ENCODE measurements at places on chromosomes 16 and 17.
A peak's percentile ranks its signal among the peaks of the same experiment; 100 is the strongest.

GRCh38 chr17:45405250-45406086 is 27.2 kb downstream of the ARHGAP27 start:
- DNase-seq: peak; percentile 90

DNA sequence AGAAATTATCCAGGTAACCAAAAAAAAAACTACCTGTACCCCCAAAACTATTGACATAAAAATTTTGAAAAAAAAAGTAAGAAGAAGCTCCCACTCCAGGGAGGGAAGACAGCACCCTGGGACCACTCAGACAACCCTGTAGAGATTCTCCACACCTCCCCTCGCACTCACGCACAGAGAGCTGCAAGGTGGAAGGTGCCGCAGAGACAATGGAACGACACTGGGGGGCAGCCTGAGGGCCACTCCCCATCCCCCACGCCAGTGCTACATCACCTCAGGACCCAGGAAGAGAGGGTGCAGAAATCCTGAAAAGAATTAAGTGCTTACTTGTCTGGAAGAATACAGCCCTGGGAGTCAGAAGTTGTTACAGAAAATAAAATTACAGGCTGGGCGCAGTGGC is 5.2 kb upstream of the CD79B start:
- DNase-seq: no peak

DNA sequence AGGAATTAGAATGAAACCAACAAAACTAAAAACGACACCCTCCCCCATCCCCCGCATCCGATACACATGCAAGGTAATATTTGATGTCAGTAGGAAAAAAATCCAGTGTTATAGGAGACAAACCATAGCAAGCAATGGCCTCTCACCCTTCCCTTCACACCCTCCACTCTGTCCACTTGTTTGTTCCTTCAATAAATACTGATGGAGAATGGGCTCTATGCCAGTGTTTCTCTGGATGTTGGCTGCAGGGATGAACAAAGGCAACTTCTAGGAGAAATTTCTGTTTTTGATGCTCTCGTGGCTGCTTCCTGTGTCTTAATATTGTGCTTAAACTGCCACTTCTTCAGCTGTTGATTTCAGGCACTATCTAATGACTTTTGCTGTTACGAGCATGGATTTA is 98.8 kb downstream of the WWOX start:
- DNase-seq: no peak

DNA sequence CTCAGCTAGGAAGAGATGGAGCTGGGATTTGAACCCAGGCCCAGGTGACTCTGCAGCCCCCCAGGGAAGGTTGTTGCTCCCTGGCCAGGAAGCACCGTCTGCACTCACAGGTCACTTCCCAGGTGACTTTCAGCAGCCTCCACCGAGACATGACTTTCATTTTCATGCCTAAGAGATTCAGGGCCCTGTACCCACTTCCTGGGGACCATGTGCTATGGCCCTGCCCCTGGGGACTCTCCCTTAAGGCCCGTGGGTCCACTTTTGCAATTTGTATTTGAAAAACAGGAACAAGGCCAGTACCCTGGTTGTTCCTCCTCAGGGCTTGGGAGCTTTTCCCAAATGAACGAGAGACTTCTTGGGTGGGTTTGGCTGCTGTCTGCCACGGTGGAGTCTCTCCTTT is 191.0 kb downstream of the IRF8 start:
- no peak for DNase-seq

DNA sequence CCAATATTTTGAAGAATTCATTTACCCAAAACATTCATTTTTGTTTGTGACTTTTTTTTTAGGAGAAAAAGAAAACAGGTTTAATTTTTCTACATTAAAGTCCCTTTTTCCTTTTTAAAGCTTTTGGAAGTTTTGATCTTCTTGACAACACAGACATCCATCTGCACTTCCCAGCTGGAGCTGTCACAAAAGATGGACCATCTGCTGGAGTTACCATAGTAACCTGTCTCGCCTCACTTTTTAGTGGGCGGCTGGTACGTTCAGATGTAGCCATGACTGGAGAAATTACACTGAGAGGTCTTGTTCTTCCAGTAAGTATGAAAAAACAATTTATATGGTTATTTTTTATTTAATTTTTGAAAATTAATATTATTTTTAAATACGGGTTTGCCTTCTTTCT is 37.2 kb downstream of the SIAH1 start:
- DNase-seq: no peak

- DNase-seq: no peak
Measured at GRCh38 chr17:40361063-40361924, 3.2 kb downstream of the GJD3 start.

DNA sequence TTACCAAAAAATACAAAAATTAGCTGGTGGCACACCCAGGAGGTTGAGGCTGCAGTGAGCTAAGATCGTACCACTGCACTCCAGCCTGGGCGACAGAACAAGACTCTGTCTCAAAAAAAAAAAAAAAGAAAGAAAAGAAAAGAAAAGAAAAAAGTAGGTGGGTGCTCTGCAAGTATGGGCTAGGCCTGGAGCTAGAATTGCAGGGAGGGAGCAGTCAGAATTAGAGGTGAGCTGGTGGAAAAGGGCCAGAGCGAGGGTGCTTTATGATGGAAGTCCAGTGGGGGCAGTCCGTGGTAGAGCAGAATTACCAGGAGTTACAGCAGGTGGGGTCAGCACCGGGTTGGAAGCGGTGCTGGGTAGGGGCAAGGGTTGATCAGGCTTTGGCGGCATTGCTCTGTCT is 57.0 kb upstream of the KDM6B start:
- no peak for DNase-seq

DNA sequence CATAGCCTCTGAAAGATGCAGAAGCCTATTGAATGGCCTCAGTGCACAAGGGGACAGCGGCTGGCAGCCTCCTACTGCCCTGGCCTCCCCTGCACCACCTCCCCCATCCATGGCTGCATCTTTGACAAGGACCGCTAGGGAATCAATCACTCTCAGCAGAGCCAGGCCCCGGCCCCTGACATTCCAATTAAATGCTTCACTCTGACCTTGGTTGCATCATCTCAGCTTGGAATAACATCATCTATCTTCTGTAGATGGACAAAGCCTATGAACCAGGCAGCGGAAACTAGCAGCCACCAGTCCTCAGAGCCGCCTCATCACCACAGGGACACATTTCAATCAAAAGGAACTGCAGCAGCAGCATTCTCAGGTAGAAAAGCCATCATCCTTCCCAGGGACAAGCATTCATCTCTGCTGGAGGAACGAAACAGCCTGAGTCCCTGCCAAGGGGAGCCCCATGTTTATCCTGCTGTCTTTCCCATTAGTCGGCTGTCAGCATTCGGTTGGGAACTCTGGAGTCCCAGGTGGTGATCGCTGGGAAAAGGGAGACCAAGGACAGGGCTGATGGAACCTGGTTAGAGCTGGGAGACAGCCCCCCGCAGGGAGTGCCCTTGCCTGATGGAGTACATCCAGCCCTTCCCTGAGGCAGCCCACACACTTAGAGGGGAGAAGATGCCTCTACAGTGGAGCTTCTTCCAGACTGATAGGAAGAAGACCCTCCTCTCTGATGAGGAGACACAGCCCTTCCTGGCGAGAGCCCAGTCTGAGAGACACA is 11.5 kb upstream of the TMEM132E start:
- DNase-seq: no peak

DNA sequence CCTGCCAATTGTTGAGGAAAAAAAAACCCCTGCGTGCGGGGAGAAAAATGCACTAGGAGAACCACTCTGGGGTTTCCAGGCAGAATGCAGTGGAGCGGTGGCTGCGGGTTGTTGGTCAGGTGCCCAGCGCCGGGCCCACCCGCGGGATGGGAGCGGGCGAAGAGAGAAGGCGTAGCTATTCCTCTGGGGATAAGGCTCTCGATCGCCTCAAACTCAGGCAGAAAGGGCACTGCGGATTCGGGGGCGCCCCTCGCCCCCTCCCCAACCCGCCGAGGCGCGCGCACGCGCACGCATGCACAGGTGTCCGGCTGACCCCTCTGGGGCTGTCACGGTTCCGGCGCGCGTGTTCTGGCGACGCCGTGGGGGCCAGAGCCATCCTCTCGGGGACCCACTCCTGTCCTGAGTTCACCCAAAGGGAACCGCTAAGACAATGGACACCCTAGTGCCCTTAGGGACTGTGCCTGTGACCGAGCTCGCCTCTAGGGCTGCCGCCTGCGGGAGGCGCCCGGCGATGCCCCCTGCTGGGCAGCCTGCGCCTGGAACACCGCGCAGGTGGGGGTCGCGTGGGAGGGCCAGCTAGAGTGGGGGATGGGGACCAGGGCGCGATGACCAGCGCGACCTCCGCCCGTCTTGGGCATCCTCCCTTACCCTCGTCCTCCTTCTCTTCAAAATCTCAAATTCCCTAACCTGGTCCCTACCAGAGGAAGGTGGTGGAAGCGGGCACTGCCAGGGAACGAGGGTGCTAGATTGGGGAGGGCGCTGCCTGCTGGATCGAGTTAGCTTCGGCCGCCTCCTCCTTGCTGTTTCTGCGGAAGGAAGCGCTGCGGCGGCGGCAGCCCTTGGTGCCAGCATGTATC is 14.4 kb upstream of the CBX8 start:
- no peak for DNase-seq

DNA sequence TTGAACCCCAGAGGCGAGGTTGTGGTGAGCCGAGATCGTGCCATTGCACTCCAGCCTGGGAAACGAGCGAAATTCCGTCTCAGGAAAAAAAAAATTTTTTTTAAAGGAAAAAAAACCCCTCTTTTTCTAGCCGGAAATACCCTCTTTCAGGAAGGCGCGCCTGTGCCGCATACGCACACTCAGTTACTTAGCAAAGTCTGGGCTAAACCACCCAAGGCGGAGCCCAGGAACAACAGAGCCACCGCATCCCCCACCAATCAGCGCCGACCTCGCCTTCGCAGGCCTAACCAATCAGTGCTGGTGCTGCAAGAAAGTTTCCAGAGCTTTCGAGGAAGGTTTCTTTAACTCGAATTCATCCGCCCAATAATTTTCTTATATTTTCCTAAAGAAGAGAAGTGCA is 510.4 kb downstream of the KCNJ18 start:
- no peak for DNase-seq

- no peak for DNase-seq
Measured at GRCh38 chr17:39774047-39774446, 36.3 kb downstream of the GRB7 start.

- no peak for DNase-seq
Measured at GRCh38 chr16:74954763-74955162, 30.2 kb downstream of the WDR59 start.

DNA sequence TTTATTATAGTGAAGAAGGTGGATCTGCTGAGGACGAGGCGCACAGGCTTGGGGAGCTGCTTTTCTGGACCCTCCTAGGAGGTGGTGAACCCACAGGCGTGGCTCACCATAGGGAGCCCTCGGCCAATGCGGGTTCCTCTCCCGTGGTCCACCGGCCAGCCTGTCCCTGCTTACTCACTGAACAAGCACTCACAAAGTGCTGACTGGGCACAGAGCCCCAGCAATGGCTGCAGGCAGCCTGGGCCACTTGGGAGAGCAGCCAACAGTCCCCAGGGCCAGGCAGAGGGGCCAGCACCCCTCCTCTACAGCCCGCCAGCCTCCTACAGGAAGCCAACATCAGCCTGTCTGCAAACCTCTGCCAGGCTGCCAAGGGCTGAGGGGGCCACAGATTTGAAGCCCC is 19.1 kb upstream of the NCBP3 start:
- no peak for DNase-seq

DNA sequence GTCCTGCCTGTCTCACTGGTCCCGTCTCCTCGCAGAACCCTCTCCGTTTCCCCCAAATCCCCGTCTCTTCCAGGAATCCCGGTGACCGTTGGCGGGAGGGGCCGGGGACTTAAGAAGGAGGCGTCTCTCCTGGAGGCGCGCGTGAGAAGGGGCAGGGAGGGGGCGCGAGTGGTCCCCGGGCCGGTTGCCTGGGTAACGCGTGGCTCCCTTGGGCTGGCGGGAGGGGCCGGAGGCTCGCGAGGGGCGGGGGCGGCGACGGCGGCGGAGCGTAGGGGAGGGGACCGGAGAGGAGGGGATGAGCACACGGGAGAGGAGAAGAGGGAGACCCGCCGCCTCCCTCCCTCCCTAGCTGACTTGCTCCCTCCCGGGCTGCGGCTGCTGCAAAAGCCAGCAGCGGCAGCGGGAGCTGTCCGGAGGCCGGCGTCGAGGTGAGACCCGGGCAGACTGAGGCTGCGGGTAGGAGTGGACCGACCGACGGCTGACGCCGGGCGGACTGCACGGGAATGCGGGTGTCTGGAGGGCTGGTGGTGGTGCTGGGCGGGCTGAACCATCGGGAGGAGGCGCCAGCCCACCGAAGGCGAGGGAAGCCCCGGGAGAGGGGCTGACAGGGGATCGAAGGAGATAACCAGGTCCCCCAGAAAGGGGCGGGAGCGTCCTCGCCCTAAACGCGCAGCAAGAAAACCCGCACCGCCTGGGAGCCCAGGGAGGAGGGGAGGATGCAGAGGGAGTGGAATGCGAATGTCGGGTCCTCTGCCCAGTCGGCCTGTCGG is at the start of gene PRRT2:
Gene PRRT2, plus strand, starts transcription at position 298 of the 770 bp plus-strand sequence. CDS start 862 bp downstream, outside the sequence.
- no peak for DNase-seq

DNA sequence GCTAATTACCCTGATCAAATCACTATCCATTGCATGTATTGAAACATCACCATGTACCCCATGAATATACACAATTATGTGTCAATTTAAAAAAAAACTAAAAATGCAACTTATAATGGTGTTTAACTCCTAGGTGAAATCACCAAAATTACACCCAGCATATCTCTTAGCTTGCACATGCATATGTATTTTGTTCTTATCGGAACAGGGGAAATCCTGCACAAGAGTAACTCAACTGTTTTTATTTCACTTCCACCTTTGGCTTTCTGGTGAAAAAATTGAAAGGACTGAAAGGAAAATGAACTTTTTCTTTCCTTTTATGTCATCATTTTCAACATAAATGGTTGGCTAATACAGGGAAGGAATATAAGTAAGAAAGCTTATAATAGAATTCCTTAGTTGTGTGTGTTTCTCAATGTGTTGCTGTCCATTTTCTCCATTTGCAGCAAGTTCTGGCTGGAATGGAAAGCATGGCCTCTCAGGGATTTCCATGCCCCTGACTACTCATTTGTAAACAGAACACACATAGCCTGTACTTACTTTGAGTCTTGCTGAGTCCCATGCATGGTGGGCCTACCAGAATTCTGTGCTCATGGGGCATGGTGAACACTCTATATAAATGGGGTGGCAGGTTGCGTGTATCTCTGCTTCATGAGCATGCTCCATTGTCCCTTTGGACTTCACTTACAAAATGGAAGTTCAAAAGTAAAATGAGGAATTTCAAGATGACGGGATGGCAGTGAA is 462.0 kb downstream of the HS3ST3B1 start:
- no peak for DNase-seq

DNA sequence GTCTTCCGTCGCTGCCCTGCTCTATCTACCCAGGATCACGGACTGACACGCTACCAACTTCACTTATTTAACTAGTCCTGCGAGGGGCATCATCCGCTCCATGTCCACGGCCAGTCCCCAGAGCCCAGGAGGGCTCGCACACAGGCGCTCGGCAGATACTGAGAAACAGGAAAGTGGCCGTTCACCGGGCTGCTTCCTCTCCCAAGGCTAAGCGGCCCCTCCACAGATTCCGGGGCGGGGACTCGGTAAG is 388 bp downstream of the OXLD1 start:
- DNase-seq: no peak

GRCh38 chr17:44977814-44978550 is 9.9 kb upstream of the C1QL1 start:
- no peak for DNase-seq
